ENCODE measurements at places on chromosomes 7 and 10.

DNA sequence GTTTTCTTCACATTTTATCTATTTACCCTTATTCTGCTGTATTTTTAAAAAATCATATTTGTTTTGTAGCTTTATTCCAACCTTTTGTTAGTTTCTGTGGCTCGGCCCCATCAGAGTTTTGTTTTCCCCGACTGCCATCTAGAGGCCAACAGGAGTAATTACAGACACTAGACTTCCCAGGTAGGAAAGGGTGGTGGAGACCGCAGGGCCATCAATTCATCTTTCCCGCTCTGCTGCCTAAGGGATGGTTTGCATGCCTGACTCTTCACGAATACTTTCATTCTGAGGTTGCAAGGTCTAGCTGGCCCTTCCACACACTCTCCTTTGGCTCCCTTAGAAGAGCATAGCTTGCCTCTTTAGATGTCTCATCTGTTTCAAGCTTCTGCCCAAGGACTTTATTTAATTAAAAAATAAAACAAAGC is 38.3 kb downstream of the LYZL2 start:
- peak; percentile 75 for DNase-seq

DNA sequence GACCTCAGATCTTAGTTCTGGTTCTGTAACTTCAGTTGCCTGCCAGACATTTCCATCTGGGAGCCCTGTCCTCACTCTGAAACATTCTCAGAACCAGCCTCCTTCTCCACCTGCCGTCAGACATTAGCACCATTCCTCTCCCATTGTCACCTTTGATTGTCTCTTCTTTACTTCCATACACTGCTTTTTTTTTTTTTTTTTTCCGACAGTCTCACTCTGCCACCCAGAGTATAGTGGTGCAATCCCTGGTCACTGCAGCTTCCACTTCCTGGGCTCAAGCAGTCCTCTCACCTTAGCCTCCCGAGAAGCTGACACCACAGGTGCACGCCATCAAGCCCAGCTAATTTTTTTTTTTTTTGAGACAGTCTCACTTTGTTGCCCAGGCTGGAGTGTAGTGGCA is 21.1 kb upstream of the HIPK2 start:
- DNase-seq: no peak

DNA sequence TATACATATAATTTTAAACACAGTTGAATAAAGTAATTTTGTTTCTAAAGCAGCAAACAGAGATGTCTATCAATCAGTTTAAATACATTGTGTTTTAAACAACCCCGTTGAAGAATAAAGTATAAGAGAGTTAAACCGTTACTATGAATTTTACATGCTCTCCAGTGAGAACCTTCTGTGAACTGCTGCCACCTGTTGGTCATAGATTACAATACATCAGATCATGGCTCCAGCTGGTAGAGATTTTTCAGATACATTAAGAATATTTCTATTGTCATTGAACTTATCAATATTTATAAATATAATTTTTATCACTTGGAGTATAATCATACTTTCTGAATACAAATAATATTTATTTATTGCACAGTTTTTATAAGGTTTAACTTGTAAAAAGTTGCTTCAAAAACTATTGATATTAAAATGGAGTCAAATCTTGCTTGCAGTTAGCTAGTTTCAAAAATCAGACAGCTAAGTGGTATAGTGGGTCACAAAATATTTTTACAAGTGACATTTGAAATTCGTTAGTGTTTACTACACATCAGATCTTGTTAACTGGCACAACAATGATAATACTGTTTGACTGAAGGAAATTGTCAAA is 561.2 kb upstream of the PHF14 start:
- no peak for DNase-seq

DNA sequence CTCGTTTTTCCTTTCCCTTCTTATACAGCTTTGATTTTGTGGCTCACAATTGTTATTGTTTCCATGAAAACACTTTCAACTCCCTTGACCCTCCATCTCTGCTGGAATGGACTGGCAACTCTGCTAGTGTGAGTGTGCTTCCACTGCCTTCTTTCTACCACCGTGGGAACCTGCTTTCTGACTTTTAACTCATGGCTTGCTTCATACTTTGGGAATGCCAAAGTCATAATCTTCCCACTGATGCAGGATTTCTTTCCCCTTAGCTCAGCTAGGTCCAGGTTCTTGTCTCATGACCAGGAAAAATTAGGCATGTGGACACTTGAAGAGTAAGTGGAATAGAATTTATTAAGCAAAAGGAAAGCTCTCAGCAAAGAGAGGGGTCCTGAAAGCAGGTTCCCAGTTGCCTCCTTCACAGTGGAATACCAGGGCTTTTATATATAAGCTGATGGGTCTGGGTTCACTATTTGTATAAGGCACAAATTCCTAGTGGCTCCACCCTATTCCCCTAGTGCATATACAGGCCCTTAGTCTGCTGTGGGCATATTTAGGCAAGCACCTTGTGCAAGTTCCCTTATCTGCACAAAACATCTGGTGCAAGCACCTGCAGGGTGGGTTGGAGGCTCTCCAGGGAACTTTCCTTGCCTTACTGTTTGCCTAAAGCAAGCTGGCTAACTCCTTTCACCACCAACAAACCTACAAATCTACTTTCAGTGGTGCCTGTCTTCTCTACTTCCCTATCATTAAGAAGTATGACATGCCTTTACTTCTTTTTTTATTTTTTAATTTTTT is 119.5 kb downstream of the CFAP58 start:
- no peak for DNase-seq

GRCh38 chr10:79939969-79940368 is 8.9 kb downstream of the SFTPD start:
- DNase-seq: no peak

GRCh38 chr7:117113871-117114270 is 160.6 kb downstream of the ST7 start:
- no peak for DNase-seq
